ENCODE measurements at places on chromosomes 4 and X.

GRCh38 chr4:85773372-85773771 is 298.4 kb downstream of the ARHGAP24 start:
- no peak for DNase-seq

DNA sequence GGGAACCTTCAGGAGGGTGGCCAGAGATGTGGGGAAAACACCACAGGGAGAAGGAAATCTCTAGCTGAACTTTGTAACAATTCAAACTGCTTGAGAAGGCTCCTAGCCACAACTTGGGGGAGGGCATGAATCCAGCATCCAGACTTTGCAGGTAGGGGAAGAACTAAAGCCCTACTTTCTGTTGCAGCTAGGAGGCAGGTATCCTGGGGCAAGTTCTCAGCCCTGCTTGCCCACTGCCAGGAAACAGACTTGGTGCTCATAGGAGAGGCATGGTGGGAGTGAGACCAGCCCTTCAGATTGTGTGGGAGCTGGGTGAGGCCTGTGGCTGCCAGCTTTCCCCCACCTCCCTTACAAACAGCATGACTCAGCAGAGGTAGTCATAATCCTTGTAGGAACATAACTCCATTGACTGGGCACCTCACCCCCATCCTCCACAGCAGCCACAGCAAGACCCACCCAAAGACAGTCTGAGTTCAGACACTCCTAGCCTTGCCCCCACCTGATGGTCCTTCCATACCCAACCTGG is 209.5 kb upstream of the CPEB2 start:
- DNase-seq, result no peak

DNA sequence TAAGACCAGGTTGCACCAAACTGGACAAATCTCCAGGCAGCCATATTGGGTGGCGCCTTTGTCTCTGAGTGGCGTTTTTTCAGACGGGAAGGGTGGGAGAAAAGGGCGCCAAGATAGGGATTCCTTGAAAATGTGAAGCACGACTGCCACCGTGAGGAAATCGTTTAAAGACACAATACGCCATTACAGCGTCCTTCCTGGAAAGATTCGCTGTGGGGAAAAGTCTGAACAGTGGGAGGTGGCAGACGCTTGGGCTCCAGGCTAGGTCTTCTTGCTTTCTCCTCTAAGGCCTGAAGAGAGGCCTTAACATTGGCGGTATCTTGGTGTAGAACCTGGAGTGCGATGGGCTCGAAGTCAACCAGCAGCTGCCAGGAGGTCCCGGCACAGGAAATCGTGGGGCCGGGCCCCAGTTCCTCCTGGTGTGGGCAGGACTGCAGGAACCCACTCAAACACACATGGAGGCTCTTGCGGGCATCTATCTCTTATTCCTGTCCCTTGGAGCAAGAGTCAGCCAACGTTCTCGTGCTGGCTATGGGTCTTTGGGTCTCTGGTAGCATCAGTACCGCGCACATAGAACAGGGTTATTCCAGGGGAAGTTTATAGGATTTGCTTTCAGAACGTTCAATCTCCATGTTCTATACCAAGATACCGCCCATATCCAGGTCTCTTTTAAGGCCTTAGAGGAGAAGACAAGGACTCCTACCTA is 208.8 kb downstream of the OR13H1 start:
- DNase-seq, result no peak

GRCh38 chrX:15672881-15673280 is 8.3 kb upstream of the CLTRN start:
- DNase-seq, result no peak

DNA sequence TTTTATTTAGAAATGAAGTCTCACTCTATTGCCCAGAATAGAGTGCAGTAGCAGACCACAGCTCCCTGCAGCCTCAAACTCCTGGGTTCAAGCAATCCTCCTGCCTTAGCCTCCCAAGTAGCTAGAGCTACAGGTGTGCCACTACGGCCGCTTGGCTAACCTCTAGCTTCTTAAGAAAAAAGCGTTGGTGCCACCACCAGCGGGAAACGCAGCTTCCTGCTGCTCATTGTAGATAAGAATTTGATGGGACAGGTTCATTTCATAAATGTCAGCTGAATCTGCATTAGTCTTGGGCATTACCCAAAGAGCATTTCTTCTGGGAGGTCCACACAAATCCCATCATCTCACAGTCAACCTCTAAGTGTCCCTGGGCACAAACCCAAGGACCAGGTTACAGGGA is 33.2 kb upstream of the NAP1L5 start:
- no peak for DNase-seq

DNA sequence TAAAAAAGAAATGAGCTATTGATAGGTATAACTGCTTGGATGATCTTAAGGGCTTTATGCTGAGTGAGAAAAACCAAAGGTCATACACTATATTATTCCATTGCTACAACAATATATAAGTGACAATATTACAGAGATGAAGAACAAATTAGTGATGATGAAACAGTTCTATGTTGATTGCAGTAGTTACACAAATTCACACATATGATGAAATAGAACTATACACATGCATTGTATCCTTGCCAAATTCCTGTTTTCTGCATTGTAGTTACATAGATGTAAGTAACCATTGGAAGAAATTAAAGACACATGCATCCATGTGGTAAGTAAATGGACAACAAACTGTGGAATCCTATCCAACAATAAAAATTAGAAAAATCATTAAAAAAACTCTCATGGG is 76.5 kb downstream of the CENPC start:
- DNase-seq, result no peak

DNA sequence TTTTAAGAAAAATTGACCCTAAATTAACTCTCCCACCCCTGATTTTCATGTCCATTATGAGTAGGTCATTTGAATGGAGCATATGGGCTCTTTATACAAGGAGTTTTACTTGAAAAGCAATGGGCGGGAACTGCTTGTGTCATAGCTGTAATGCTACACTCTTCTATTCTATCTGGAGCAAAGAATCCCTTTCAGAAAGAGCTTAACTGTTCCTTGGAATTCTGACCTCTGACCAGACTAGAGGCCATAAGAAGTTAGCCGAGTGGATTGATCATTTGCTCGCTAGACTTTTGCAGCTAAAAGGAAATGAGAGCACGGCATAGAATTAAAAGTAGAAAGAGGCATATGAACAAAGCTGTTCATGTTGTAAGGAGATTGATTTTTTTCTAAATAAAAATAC is 79.1 kb downstream of the DOCK11 start:
- DNase-seq, result no peak

GRCh38 chr4:182827954-182828353 is 89.2 kb downstream of the DCTD start:
- DNase-seq, result no peak

- no peak for DNase-seq
These were observed 51.8 kb downstream of the LRP2BP start for GRCh38 chr4:185343726-185344581.

- DNase-seq, result no peak
These were observed 27.3 kb upstream of the ACSL4 start for GRCh38 chrX:109760209-109760921.

- no peak for DNase-seq
These were observed 37.2 kb upstream of the FRMD7 start for GRCh38 chrX:132165005-132165404.

- no peak for DNase-seq
These were observed 43.1 kb downstream of the ADAMTS3 start for GRCh38 chr4:72525938-72526337.

DNA sequence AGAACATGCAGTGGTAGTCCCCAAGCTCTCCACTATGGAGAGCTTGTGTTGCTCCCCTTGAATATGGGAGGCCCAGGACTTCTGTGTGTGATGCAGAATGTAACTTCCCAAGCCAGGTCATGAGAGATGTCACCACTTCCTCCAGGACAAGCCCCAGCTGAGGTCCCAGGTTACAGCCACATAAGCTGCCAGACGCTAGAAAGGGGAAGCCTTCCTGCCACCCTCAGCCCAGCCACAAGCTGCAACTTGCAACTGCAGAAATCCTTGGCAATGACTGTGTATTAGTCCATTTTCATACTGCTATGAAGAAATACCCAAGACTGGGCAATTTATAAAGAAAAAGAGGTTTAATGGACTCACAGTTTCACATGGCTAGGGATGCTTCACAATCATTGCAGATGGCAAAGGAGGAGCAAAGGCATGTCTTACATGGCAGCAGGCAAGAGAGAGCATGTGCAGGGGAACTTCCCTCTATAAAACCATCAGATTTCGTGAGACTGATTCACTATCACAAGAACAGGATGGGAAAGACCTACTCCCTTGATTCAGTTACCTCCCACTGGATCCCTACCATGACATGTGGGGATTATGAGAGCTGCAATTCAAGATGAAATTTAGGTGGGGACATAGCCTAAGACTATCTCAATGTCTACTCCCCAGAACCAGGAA is 91.5 kb upstream of the DHX15 start:
- DNase-seq, result no peak

GRCh38 chr4:7757501-7758471 is 181.9 kb downstream of the AFAP1 start:
- no peak for DNase-seq

DNA sequence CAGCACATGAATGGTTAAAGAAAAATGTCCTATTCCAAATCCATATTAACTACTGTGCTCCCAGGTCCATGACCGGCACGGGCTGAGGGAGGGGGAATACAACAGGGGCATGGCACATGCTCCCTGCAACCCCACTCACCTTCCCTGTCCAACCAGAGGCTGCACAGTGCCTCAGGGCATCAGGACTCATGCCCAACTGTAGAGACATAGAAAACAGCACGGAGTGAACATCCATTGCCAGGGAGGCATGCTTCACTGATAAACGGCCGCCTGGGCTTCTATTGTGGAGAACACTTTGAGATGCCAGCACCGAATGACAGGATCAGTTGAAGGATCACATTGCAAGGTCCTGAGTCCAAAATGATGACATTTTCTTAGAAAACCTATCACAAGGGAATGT is 140.6 kb downstream of the STK32B start:
- DNase-seq, result no peak

GRCh38 chrX:24550166-24550565 is 85.1 kb downstream of the PDK3 start:
- no peak for DNase-seq

GRCh38 chr4:173958445-173958844 is 325.0 kb downstream of the FBXO8 start:
- no peak for DNase-seq

GRCh38 chrX:56429581-56429980 is 133.8 kb upstream of the UBQLN2 start:
- DNase-seq, result no peak

DNA sequence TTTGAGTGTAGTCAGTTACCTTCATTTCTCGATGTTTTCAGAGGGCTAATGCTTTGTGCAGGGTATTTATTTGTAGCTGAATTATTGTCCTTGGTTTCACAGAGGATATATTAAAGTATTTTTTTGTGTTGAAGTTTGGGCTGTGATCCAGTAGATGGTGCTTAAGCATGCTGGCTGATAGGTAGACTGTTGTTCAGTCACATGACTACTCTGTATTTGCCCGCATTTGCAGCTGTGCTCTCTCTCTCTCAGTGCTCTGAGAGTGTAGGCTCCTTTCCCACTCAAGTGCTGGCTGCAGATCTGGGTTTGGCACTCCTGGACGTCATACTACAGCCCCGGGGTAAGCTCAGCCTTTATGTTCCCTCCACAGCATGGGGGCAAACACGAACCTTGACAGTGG is 21.7 kb downstream of the RAB40AL start:
- no peak for DNase-seq

DNA sequence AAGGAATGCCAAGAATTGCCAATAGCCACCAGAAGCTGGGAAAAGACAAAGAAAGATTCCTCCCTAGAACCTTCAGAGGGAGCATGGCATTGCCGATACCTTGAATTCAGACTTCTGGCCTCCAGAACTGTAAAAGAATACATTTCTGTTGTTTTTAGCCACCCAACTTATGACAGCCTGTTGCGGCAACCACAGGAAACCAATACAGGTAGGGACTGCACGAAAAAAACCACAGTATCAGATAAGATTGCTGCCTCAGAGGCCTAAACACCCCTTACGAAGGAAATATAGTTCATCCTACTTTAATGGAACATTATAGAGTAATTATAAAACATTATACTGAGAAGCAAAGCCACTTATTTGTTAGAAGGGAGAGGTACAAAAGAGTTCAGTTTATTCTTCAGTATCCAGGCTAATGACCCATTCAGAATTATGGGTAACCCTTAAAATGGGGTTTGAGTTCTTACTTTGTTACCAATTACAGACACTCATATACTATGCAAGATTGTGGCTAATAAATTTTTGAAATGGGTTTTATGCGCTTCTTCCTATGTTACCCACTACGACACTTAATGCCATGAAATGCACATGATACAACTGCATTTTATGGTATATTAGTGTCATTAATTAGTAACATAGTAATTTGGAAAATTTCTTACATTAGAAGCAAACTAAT is 37.4 kb upstream of the SMIM10L2A start:
- DNase-seq, result no peak

DNA sequence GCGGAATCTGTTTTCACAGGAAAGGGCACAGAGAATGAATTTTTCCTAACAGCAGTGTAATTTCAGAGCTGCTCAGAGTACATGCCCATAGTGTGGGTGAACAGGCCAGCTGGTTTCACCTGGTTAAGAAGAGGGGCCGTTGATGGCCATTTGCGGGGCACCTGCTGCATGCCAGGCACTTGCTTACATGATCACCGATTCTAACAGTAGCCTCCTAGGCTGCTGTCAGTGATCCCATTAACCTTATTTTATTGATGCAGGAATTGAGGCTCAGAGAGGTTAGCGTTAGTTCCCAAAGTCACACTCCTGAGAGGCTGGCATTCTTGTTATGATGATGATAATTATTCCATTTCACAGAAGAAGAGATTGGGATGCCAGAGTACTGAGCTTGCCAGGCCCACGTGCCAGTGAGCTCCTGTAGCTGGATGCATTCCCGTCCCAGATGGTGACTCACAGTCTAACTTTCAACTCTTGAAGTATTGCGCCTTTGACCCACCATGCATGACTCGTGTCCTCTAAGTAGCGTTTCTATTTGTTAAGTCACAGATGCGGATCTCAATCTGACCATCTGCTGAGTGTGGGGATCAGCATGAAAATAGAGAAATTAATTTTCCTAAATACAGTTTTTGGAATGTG is 76.5 kb downstream of the PSAPL1 start:
- no peak for DNase-seq

- DNase-seq, result no peak
These were observed 133.1 kb downstream of the CORIN start for GRCh38 chr4:47704693-47705325.

- DNase-seq, result no peak
These were observed 25.6 kb upstream of the TADA2B start for GRCh38 chr4:7017446-7018048.

DNA sequence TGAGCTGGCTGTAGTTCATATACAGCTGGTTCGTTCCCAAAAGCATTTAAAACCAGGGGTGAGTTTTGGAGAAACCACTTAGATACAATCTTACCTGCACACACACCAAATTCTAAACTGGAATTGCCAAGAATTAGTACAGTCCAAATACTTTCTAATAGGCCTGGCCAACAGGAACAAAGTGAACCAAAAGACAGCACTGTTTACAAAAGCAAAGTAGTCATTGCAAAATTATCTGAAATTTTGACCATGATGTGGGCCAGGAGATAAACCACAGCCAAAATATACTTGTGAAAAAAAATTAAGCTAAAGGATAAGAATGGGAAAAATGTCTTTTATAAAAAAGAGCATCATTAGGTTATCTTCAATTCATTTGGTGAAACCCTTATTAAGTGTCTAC is 37.9 kb upstream of the NAP1L5 start:
- no peak for DNase-seq

- DNase-seq, result no peak
These were observed 248.6 kb upstream of the ETNPPL start for GRCh38 chr4:109011241-109012026.

- no peak for DNase-seq
These were observed 25.4 kb downstream of the SEC31A start for GRCh38 chr4:82865592-82865991.

All from activated CD8-positive, alpha-beta memory T cell treated with anti-CD3 and anti-CD28 coated beads for 48 hours (primary cell).